ENCODE measurements at places on chromosomes 6 and 20. TPM values are rescaled to one million over a fixed set of nuclear protein-coding genes. Genes with fewer than 3 reads are reported as not detected.

- DNase-seq: no peak
These were observed 51.2 kb upstream of the FRMD1 start for GRCh38 chr6:168130168-168130696.

DNA sequence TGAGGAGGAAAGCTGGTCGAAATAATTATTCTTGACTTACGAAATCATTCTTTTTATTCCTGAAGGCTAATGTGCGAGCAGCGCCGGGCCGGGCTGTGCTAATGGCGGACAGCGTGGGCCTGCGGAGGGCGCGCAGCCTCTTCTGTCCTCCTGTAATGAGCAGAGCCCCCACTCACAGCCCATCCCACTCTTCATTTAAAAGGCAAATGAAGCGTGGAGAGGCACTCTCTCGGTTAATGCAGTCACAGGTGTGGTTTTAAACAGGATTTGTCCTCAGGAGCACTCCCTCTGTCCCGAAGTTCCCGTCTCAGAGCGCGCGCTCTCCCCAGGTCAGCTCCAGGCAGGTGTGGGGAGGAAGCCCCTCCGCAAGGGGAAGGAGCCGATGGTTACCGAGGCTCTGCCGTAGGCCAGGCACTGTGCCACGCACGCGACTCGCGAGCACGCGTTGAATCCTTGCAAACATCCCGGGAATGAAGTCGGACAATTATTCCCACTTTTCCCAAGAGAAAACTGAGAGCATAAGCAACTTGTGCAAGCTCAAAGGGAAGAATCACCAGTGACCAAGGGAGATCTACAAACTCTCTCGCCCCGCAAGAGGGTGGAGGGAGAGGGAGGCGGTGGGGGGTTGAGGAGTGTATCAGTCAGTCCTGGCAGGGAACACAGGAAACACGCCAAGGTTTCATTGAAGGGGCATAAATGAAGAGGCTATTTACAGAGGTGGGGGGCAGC, 35.5 kb upstream of the ZFAND3 start:
- peak; percentile 35 for DNase-seq

DNA sequence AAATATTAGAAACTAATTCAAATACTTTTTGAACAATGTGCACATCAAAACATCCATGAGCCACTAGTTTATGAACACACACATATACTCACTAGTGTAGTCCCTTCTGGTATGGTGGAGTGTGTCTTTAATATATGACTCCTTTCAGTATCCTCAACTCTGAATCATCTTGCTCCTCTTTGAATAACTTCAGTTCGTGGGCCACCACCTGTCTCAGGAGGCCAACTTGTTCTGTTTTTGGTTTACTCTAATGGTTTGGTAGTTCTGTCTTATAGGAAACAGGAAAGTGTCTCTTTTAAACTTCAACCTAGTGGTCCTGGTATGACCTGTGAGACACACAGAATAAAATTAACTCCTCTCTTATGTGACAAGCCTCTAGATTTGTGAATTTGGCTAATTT, 55.6 kb downstream of the ZNF292 start:
- no peak for DNase-seq

GRCh38 chr6:110270165-110270564, 88.0 kb downstream of the METTL24 start:
- no peak for DNase-seq

DNA sequence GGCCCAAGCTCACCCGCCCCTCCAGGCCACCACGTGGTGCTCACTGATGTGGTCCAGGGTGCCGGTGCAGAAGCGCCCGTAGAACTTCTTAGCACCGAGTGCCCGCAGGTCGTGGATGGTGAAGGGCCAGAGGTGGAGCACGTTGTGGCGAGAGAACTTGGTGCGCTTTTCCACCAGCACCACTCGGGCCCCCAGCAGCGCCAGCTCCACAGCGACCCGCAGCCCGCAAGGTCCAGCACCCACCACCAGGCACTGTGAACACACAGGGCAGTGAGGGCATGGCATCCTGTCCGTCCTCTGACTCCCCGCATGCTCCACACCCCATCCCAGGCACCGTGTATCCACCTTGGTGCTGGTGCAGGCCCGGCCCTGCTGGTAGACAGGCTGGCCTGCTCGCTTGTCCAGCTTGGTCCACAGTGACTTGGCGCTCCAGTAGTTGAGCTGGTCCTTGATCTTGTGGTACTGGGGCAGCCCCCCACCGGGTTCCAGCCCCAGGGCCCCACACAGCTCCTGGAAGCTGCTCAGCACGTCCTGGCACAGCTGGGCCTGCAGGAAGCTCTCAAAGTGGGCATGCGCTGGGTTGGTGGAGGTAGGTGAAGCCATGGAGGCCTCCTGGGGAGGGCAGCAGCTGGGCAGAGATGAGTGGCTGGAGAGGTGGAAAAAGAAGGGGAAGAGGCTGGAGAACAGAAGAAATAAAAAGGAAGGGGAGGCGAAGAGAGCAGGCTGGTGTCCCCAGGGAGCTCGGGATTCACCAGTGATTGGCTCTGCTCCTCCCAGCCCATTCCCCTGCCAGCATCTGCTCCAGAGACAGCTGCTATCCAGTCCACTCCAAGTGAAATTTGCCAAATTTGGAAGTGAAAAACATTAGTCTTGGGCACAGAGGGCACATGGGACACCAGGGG, 1.7 kb downstream of the MICAL1 start:
- DNase-seq: no peak

DNA sequence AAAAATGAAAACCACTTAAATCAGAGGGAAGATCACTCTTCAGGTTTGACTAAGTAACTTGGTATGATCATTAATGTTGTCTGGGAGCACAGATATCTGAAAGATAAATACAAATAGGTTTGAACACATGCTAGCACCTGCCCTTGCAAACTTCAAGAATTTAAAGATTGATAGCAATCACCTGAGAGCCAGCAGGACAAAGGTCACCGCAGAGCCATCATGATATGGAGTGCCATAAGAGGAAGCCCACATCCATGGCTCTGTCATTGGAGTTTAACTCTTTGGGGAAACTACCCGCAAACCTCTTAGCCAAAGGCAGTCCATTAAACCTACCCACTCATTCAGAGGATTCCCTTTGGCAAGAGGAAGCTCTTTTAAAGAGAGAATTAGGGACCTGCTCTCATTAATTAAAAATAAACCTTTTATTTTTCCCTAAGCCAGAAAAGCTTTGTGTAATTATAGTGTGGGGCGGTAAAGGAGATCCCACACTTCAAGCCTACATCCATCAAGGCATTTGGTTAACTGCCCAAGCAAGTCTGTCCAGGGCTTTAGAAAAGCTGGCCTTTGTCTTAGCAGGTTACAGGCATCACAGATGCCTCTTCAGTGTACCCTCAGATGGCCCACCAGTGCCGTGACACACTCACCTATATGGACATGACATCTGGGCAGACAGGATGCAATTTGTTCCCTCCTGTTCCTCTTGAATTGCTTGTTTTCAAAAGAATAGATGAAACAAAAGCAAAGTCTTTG, 73.0 kb downstream of the SASH1 start:
- DNase-seq: no peak

DNA sequence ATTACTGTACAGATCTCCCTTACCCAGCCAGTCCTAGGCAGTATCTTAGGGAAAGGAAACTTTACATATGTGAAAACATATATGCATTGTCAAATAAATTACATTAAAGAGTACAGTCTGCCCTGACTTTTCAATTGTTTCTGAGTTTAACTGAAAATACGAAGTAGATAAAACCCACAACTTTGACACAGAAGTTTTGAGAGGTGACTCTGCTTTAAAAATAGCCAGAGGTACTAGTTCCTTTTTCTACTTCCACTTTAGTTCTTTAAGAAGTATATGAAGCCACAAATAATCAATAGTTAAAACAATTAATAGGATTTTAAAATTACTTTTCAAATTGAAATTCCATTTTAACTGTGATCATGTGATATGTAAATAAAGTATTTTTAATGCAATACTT, 62.9 kb downstream of the BMP5 start:
- DNase-seq: no peak

OXT gene
- polyA plus RNA-seq: 5.2 TPM

SNRPB gene
- 143 TPM for polyA plus RNA-seq

DNA sequence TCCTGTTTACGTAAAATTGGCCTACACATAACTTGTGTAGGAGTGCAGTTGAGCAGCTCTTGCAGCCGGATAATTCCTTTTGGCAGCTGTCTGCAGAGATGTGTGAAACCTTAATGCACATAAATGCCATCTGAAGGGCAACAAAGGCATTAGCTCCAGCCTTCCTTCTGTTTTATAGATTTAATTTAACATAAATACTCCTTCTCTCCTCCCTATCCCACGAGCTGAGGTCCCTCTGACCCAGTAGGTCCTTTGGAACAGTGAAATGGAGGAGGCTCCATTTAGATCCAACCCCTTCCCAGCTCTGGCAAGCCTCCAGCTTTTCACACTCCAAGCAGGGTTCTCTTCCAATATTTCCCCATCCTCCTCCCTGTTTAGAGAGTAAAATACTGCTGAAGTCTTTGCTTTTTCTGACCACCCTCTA, 6.5 kb downstream of the PLEKHG1 start:
- no peak for DNase-seq

- no peak for DNase-seq
These were observed 19.3 kb downstream of the TXNDC5 start for GRCh38 chr6:7891078-7891872.

GRCh38 chr20:62355516-62355877, 11.6 kb downstream of the LAMA5 start:
- no peak for DNase-seq

TINAG gene
- 23.7 TPM for polyA plus RNA-seq

DNA sequence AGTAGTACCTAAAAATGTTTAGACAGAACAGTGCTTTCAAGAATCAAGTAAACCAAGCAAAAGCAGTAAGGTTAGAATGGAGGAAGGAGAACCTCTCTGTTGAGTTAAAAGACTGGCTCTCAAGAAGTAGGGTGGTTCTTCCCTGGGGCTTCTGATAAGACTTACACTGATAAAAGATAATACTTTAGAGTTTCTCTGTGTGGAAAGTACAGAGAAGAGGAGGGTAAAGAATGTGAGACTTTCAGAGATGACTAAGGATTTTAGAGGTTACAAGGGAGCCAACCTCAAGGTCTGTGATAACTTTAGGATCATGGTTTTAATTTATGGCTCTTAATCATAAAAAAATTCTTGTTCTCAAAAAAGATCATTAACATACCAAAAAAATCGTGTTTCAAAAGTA, 30.9 kb upstream of the ALDH8A1 start:
- DNase-seq: no peak

DNA sequence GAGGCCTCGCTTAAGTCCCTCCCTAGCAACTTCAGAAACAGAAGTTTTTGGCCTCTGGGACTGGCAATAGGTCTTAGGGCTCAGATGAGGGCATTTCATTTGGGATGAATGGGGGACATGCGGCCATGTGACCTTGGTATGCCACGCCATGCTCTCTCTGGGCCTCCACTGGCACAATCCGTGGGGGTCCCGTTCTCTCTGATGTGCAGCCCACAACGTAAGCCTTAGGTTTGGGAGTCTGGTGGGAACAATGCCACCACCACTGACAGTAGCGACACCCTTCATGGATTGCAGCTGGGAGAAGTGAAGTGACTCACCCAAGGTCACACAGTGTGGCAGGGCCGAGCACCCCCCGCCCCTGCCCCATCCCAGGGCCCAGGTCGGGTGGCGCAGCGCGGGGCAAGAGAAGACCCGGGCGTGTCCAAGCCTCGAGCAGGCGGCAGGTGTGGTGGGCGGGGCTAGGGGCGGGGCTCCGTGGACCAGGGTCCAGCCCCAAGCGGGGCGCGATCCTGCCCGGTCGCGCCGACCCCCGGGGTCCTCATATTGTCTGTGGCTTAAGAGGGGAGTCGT, 864 bp upstream of the CEBPB start:
- peak; percentile 82 for DNase-seq

GRCh38 chr20:7257692-7258466, 490.4 kb downstream of the BMP2 start:
- DNase-seq: peak; percentile 38

GRCh38 chr6:138215093-138215782, 3.1 kb downstream of the PBOV1 start:
- peak; percentile 51 for DNase-seq

DNA sequence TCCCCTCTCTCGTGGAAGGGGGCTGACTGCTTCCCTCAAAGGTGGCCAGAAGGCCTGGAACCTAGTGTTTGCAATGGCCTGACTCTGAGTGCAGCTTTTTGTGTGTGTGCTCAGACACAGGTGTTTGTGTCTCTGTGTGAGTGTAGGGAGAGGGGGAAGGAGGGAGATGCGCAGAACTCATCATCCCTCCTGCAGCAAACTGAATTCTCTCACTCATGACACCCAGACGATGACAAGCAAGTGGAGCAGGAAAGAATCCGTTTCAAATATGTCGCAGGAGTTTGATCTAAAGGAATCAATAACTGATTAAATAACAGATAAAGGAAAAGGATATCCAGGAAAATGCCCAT, 101.4 kb downstream of the TNFAIP3 start:
- no peak for DNase-seq

SYCP2 gene
- polyA plus RNA-seq: 4.2 TPM

DNA sequence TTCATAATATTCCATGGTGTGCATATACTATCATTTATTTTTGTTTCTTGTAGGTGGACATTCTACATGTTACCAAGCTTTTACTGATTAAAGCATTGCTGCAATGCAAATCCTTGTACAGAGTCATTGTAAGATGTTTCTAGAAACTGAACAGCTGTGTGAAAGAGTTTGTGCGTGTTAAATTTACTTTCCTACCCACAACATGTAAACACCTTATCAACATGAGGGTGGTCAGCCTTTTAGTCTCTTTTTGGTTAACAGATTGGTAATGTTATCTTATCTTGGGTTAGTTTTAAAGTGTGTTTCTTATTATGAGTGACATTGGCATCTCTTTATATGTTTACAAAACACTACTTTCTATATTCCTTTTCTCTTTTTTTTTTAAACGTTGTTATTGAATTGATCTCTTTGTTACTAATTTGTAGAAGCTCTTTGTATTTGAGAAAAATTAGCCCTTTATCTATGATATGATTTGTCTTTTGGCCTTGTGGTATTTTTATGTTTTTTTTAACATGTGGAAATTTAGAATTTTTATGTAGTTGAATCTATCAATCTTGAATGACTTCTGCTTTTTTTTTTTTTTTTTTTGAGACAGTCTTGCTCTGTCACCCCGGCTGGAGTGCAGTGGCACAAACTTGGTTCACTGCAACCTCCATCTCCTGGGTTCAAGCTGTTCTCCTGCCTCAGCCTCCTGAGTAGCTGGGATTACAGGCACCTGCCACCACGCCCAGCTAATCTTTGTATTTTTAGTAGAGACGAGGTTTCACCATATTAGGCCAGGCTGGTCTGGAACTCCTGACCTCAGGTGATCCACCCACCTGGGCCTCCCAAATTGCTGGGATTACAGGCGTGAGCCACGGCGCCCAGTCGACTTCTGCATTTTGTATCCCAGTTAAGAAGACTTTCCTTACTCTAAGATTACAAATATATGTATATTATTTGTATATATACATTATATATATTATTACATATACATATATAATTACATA, 112.1 kb downstream of the TCP11 start:
- no peak for DNase-seq

CTCFL gene
- polyA plus RNA-seq: 0.03 TPM

GRCh38 chr20:24819331-24819965, 129.6 kb upstream of the CST7 start:
- no peak for DNase-seq

DNA sequence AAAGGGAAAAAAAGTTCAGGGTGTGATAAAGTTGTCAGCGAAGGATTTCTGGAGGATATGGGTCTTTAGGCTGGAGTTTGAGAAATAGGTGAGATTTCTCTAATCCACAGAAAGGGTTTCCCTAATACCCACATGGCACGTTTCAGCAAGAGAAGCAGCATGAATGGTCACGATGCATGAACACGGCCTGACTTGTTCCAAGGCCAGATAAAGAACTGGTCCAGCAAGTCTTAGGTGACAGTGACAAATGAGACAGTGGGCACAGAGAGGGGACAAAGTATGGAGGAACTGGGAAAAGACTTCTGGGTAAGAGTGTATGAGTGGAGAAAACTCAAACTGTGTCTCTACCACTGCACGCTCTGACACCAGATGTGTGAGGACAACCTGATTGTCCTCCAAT, 262.0 kb upstream of the FOXQ1 start:
- no peak for DNase-seq

Measured in large intestine (tissue), 12 donors.